LNCaP clone FGC (cell line): ENCODE measurements at places on chromosomes 2 and 18.

GRCh38 chr18:23938043-23938756, 76.4 kb upstream of the TTC39C start:
- no peak for DNase-seq

- no peak for DNase-seq
Observed at GRCh38 chr2:72613931-72614330, 211.9 kb downstream of the EXOC6B start.

- DNase-seq, result peak; percentile 89
Observed at GRCh38 chr2:112764071-112765044, at the start of gene CKAP2L. Gene CKAP2L, minus strand, starts transcription at chr2:112764609. Its CDS starts 11 bp downstream, at chr2:112764598.

DNA sequence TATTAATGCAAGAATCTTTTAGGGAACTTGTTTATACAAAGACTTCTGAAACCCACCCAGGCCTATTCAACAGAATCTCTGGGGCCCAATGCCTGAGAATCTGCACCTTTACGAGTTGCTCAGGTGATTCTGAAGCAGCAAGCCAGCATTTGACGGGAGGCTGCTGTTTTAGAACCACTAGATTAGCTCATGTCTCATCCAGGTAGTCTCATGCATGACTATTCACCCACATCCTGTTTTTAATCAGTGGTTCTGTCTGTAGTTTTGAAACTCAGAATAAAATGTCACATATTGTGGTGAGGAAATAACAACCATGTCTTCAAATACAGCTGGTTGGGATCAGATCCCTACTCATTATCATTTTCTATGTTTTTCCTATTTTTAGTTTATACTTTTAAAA, 39.5 kb downstream of the CYTIP start:
- DNase-seq, result no peak

DNA sequence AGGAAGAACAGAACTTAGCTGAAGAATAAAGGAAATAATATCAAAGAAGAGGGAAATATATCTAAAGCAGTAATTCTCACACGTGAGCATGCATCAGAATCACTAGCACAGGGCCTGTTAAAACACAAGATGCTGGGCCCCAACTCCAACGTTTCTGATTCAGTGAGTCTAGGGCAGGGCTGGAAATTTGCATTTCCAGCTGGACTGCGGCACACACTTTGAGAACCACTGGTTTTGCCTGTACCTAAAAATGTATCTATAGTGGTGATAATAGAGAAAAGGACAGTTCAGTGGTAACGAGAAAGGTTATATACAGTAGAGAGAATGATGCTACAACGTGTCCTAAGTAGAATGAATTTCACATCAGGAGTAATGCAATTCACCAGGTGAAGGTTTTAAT, 11.2 kb downstream of the REV1 start:
- DNase-seq, result no peak

DNA sequence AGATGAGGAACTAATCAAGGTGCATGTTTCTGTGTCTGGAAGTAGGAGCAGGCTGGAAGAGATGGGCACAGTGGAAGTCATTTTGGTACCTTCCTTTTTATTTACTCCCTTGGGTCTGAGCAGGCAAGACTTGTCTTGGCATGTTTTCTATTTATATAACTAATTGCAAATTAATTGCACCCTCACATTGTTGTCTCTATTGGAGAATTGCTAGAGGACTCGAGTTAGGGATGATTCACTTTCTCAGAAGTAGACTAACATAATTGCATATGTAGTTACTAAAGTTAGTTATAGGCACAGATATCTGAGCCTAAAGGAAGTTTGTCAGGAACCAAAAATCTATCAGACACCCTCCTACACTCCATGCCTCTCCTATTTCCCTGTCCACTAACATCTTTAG, 92.8 kb upstream of the NRP2 start:
- no peak for DNase-seq

DNA sequence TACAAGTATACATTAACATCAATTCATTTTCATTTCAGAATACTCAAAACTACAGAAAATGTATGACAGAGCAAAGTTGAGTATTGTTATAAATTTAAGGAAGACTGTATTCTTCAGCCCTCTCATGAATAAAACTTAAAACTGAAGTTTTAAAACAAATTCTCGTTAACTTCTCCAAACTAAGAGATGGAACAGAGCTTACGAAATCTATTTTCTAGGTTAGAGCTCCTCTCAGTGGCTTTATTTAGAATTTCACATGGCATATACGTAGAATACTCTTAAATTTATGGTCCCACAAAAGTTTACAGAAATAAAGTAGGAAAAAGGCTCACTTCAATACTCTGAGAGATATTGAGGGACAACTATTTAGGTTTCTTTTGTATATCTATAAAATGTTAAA, 612.1 kb downstream of the KCNJ3 start:
- peak; percentile 7 for DNase-seq
